ENCODE measurements at places on chromosomes 12 and 14. TPM values are rescaled to one million over a fixed set of nuclear protein-coding genes. Genes with fewer than 3 reads are reported as not detected.
A peak's percentile ranks its signal among the peaks of the same experiment; 100 is the strongest.

DNA sequence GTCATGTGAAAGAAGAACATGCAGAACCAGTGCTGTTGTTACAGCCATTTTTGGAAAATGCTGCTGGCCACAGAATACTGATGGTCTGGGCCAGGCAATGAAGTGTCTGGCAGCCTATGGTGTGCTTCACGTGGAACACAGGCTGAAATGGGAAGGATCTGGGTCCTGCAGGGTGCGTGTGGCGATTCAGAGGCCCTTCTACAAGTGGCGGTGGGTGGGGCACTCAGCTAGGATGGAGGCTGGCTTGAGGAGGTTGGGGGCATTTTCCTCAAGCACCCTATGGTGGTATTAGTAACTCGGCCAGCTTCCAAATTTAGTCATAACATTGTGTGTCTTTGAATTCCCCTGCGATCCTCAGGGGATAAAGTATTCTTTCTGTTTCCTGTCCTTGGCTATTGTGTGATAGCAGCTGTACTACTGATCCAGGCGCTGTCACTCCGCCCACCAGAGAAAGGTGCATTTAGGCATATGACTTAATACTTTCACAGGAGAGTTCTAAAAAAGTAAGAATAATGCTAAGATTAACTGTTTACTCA lies 9.2 kb upstream of the RAD52 start:
- DNase-seq = no peak

DNA sequence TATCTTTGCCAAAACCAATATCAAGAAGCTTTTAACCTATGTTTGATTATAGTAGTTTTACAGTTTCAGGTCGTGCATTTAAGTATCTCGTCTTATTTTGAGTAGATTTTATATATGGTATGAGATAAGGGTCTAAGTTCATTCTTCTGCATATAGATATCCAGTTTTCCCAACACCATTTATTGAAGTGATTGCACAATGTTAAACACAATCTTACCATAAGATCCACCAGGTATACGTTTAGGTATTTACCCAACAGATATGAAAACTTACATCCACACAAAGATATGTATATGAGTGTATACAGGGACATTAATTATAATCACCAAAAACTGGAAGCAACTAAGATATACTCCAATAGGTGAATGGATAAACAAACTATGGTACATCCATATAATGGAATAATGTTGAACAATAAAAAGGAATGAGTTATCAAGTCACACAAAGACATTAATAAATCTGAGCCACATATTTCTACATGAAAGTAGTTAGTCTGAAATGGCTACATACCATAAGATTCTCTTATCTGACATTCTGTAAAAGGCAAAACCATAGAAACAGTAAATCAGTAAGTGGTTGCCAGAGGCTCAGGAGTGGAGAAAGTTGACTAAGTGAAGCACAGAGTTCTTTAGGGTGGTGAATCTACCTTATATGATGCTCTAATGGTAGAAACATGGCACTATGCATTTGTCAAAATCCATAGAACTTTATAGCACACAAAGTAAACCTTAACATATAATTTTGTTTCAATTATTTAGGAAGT lies 222.6 kb downstream of the NUAK1 start:
- DNase-seq = no peak

GRCh38 chr12:78977304-78977867 lies 112.8 kb downstream of the SYT1 start:
- DNase-seq = no peak

- DNase-seq = no peak
Observed at GRCh38 chr12:41344776-41345470, 156.8 kb downstream of the PDZRN4 start.

DNA sequence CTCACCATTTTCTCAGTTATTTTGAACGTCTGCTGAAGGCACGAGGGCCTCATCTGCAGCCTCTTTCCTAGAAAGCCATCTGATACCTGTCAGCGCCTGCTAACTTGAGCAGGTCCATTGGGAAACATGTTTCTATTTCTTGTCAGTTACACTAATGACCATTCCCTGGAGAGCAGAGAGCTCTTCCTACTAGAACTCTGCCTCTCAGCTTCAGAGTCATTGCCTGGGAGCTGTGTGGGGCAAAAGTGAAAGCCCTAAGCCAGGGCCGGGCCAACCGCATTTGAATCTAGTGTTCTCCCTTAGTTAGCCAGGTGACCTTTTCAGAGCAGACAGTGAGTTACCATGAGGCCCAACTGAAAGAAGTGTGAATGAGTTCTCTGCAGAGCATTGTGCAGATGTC lies 135.8 kb downstream of the EML1 start:
- DNase-seq = no peak

Gene LIN7A
- 4.0 TPM for total RNA-seq

- no peak for DNase-seq
Observed at GRCh38 chr12:74415633-74416032, 122.0 kb upstream of the ATXN7L3B start.

Gene TAS2R20
- not detected for total RNA-seq

DNA sequence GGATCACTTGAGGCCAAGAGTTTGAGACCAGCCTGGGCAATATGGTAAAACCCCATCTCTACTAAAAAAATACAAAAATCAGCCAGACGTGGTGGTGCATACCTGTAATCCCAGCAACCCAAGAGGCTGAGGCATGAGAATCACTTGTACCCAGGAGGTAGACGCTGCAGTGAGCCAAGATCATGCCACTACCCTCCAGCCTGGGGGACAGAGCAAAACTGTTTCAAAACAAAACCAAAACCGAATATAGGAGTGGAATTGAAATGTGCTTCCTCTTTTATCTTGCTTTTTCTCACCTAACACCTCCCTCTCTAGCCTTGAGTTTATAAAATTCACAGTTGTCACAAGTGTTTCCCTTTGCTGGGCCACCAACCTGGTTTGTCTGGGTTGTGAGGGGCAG lies 181.9 kb downstream of the PAH start:
- DNase-seq = no peak

- no peak for DNase-seq
Observed at GRCh38 chr12:32400866-32401265, 1.5 kb downstream of the FGD4 start.

Gene COQ10A
- 13.4 TPM for total RNA-seq

Gene TMEM52B
- 1.1 TPM for total RNA-seq

GRCh38 chr12:39043424-39043822 lies 138.0 kb upstream of the CPNE8 start:
- DNase-seq = no peak

Gene MFAP5
- total RNA-seq = 2.3 TPM

Gene CLEC6A
- total RNA-seq = not detected

Gene KRT80
- 1.5 TPM for total RNA-seq

Gene PELI2
- total RNA-seq = 5.3 TPM

GRCh38 chr12:89552376-89552775 lies 26.5 kb upstream of the POC1B start:
- DNase-seq = no peak

DNA sequence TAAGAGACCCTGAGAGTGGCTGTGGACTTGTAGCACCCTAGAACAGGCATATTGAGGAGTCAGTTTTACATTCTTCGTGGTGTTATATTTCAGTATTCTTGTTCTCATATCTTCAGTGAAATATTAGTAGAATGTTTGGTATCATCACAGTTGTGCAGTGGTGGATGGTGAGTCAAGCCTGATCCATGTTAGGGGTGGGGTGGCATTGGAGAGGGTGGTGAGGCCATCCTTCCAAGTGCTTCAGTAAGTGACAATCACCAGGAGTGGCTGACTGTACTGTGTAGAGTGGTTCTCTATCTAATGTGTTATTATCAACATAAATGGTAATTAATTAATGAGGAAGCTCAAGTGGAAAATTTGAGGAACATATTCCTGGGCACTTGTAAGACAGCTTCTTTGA lies 197.7 kb upstream of the SLC16A7 start:
- DNase-seq = no peak

DNA sequence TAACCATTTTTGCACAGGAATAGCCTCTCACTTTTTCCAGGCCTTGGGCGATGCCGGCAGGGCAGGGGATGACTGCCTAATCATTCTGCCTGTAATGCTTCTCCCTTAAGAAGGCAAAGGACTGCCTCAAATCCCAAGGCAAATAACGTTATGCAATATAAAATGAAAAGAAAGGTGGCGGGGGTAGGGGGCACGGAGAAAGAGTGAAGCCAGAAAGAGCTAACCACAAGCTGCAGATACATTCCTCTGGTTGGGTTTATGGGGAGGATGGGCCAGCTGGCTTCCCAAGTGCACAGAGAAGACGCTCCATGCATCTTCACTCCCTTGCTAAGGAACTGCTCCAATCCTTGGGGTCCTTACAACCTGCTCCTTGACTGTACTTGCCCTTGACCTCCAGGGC lies 229.5 kb downstream of the FOXN3 start:
- DNase-seq = no peak

GRCh38 chr12:113022563-113023297 lies 33.8 kb upstream of the DTX1 start:
- no peak for DNase-seq

DNA sequence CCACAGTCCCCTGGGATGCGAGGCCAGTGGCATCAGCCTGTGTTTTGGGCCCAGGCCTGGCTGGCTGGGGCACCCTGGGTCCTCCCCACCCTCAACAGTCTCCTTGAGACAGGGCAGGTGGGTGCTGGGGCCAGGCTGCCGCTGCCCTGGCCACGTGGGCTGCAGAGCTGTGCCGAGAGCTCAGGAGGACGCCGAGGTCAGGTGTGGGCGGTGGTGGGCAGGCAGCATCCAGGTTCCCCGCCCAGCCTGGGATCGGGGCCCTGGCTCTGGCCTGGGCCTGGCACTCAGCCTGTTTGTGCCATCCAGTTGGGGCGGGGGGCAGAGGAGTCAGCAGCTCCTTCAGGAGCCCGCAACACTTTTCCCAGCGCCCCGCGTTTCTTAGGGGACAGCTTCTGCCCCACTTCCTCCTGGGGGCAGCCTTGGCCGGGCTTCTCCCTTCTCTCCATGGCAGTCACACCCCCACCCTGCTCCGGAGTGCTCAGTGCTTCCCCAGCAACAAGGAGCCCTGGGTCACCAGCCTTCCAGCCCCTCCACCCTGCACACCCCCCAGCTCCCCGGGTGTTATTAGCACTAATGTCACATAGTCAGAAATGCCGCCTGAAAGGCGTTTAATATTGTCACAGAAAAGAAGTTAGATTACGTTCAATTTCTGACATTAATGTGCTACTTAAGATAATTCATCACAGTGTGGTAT lies 30.8 kb downstream of the KIF26A start:
- DNase-seq = no peak

Gene AICDA
- not detected for total RNA-seq

DNA sequence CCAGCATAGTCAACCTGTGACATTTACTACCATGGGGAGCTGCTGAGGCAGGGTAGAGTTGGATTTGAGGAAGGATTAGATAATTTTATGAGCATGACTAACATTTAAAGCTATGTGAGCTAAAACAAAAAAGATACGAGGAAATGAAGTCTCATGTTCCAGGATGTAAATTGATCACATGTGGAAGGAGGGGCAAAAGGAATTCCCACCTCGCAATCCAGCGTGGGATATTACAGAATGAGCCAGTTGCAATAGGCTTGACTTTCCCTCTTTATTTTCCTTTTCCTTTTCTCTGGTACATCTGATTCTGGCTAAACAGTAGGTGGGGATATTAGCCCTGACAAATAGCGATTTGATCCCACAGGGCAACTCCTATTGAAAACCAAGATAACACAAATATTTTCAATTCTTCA lies 214.9 kb upstream of the HMGA2 start:
- no peak for DNase-seq

- DNase-seq = no peak
Observed at GRCh38 chr12:97567619-97568110, 105.1 kb downstream of the RMST start.

Gene SERPINA12
- not detected for total RNA-seq

Gene FAM181A
- total RNA-seq = not detected

Gene NELL2
- not detected for total RNA-seq

DNA sequence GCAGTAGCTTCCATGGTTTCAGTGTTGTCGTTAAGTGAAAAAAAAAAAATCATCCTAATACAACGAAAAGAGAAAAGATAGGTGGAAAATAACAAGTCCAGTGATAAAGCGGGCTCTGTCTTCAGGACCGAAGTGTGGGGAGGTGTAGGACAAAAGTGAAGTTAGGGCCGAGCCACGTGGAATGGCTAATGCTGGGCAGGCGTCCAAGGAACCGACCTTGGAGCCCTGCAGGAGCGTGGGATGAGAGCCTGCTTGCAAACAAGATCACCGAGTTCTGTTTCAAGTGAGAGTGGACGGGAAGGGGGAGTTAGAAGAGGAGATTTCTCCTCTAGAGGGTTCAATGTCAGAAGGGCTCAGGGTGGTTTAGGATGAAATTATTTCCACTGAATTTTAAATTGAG lies 22.2 kb downstream of the A2ML1 start:
- DNase-seq = no peak

Gene CLMN
- total RNA-seq = 4.7 TPM

DNA sequence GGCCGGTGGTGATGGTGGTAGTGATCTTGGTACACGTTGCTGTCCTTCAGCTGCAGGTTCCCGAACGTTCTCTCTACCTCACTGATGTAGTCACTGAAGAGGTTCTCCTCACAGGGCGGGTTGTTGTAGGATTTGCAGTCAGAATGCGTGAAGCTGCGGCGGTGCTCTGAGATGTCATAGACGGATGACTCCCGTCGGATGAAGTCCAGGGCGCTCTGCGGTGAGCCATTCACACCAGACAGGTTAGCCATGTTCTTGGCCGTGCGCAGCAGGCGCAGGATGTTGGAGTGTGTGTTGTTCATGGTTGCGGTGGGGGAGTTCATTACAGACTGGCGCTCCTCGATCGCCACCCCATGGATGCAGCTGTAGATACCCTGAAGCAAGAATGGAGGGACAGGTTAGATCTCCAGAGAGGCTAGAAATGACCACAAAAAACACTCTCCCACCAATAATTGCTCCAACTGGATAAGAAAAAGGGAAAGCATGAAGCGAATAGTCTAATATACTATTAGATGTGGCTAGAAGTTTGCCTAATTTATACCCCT lies 367.8 kb downstream of the EMP1 start:
- no peak for DNase-seq

GRCh38 chr14:65103150-65103760 lies 938 bp upstream of the MAX start:
- peak; percentile 10 for DNase-seq

Gene TMEM119
- total RNA-seq = 311 TPM

Gene KRT78
- 0.21 TPM for total RNA-seq

GRCh38 chr14:105167303-105168092 lies 1.1 kb downstream of the JAG2 start:
- peak; percentile 41 for DNase-seq

DNA sequence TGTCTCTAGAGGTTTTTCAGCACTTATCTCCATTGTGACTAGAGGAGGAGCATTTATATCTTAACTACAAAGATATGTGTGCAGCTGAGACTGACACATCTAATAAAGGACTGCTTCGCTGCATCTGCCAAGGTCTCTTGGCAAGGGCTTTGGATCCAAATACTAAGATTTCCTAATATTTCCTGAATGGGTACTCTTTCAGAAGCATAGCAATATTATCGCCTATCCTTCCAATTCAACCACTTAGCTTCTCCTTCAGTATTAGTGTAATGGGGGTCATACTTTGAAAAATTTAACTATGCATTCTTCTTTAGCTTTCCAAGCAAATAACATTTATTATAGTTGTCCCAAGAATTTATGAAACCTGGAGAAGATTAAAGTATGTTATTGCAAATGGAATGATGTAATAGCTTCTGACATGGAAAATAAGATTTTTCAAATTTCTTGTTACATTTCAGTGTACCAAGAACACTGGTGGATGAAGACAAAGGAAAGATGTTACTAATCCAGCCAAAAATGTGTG lies 243.0 kb upstream of the PDE3A start:
- no peak for DNase-seq

All from SJSA1 (cell line).